ENCODE measurements at places on chromosomes 7 and 10.
A peak's percentile ranks its signal among the peaks of the same experiment; 100 is the strongest.

GRCh38 chr10:96642973-96643372 lies 56.2 kb upstream of the TM9SF3 start:
- no peak for DNase-seq

DNA sequence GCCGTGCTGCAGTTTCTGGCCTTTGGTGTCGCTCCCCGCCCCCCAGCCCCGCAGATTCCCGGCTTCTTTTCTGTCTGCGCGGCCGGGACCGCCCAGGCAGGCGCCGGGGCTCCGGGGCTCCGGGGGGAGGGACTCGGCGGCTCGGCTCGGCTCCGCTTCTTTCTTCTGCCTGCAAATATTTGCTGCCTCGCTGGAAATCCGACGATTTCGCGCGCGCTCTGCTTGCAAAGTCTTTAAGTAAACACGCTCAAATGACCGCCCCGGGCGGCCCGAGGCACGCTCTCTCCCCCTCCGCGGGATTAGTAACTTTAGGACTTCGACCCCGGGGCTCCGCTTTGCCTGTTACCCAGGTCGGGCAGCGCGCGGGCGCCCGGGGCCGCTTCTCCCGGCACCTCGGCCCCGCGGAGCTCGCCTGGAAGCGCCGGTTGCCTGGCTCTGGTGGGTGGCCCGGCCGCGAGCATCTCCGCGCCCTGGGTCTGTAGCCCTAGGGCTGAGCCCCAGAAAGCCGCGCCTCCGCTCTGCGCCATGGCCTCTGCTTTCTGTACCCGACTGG lies 3.9 kb upstream of the GATA3 start:
- no peak for DNase-seq

DNA sequence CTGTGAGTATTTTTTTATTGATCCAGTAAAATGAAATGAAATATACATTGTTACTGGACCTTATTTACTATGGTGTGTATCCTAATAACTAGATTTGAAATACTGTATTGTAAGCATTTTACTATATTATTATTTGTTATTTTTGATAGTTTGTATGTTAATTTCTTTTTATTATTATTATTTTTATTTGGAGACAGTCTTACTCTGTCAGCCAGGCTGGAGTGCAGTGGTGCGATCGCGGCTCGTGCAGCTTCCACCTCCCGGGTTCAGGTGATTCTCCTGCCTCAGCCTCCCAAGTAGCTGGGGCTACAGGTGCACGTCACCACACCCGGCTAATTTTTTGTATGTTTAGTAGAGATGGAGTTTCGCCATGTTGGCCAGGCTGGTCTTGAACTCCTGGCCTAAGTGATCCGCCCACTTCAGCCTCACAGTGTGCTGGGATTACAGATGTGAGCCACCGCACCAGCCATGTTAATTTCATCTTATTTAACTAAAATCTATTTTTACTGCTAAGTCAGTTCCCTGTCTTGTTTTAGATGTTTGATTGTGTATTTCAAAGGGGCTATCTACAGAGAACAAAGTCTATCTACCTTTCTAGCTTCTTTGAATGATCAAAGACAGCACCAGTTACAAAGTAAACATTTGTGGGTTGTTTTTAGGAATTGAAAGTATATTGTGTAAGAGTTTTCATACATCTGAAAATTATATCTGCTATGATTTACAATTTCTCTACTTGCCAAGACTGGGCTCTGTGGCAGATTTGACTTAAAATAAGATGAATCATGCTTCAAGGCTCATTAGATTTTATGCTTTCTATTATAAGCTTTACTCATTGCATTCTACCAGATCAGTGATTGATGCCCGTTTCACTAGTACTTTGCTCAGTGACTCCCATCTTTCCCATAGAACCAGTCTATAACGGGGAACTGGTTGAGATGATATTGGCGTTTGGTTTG lies 41.6 kb downstream of the CDC123 start:
- no peak for DNase-seq

DNA sequence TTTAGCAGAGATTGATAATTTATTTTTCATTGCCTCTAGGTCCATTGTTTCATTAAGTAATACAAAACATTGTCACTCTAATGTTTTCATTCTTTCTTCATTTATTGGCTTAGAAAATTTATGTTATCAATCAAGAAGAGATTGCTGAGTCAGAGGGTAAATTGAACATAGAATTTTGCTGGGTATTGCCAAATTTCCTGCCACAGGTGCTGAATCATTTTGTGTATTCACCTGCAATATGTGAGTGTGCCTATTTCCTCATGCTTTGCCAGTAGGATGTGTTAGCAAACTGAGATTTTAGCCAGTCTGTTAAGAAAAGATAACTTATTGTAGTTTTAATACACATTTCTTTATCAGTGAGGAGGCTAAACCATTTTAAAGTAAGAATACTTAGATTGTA lies 38.0 kb downstream of the MARCHF5 start:
- no peak for DNase-seq

DNA sequence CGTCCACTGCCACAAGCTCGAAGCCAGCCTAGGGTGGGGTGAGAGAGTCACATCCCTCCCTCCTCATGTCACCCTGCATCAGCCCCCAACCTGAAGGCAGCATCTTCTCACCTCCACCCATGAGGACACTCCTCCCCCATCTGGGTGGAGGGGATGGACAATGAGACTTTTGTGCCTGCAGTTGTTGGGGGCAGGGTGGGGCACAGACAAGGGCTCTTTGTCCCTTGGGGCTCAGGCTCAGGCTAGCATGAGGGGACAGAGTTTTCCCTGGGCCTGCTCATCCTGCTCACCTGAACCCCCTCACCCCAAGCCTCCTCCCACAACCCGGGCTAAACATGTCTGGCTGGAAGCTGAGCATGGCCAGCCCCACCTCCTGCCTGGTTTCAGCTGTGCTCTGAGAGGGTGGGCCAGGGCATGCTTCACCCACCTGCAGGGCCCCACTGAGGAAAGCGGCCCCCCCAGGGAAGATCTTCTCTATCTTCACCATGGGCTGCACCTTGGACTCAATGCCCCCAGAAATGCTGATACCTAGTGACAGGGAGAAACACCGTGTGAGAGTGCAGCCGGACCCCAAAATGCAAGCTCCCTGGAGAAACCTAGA lies 9.3 kb downstream of the LZTS2 start:
- no peak for DNase-seq

GRCh38 chr10:9075420-9075819 lies 1020.9 kb downstream of the GATA3 start:
- peak; percentile 2 for DNase-seq

DNA sequence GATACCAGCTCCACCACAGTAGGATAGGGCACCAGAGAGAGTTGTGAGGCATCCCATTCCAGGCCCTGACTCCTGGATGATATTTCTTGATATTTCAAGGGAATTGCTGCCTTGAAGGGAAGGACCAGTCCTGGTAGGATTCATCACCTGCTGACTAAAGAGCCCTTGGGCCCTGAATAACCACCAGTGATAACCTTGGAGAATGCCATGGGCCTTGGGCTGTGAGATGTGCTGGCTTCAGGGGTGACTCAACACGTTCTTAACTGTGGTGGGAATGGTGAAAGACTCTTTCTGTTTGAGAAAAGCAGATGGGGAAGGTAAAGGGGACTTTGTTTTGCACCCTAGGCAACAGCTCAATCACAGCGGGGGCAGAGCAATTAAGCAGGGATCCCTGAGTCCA lies 21.4 kb upstream of the ASZ1 start:
- no peak for DNase-seq

- DNase-seq: no peak
These were observed 24.4 kb upstream of the ZNF273 start for GRCh38 chr7:64878684-64879083.

DNA sequence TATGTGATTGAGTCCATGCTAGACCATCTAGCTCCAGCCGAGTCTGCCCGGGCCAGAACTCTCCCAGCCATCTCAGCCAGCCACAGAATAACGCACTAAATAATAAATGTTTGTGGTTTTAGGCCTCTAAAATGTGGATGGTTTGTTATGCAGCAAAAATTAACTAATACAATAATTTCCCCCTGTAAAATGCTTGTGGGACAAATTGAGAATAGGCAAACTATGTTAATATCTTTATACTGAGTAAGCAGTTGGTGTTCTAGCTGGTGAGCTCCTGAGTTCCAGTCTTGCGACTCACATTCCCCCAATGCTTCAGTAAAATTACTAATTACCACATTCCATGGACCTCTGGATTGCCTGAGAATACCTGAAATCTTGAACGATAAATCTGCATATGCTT lies 316.8 kb upstream of the NFE2L3 start:
- no peak for DNase-seq

DNA sequence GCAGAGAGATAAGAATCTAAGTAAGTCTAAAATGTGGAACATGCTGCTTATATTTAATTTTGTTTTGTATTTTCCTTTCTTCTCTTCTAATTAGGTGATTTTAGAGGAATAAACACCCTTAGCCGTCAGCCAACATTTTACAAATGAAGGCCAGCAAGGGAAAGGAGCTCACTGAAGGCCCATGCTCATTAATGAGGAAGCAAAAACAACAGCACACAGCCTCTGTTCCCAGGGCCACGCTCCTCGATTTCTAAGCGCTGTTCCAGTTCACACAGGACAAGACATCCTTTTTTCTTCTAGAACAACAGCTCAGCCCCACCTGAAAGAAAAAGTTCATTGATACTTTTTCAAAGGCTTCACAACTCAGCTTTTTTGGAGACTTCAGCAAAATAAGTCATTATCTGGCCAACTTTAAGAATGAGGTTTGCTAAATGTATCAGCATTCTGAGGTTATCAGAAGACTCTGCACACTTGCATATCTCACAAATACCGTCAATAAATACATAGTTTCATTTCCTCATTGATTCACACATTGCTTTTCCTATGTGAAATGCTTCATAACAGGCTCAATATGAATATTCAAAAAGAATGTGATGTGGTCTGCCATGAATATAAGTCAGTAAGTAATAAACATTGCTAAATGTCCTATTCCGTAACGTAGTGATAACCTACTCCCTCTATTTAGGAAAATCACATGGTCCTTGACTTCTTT lies 34.8 kb upstream of the SFMBT2 start:
- no peak for DNase-seq

DNA sequence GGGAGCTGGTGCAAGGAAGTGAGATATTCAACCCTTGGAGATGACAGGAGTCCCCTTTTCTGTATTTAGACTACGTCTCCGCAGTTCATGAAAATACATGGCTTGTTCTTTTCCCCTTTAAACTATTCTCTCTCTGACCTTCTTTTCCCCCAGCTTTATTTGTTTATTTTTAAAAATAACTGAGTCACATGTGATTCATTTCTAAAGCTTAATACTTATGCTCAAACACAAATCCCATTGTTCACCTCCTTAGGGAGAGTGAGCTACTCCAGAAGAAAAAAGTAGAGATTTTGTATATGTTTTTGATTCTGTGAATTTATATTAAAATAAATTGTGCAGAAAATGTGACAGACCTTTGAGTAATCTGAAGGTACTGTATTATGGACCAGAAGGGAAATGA lies 35.9 kb upstream of the FZD1 start:
- DNase-seq: no peak

GRCh38 chr10:35428521-35428920 lies 92.2 kb downstream of the CCNY start:
- DNase-seq: no peak

DNA sequence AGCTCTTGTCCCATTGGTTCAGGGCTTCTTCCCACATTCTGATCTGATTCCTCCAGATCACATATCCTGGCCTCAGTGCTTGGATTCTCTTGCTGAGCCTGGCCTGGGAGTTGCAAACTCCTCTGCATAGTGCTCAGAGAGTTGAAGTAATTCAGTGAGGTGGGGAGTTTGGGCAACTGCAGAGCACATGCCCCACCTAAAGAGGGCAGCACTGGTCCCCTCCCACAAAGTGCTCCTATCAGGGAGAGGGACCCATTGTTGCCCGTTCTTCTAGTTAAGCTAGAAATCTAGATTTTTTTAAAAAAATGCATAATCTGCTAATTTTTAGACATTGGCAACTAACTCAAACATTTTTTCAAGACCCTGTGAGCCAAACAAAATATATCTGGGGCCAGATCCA lies 45.1 kb downstream of the CHN2 start:
- no peak for DNase-seq

GRCh38 chr10:69800109-69800508 lies 1.6 kb upstream of the COL13A1 start:
- peak; percentile 76 for DNase-seq

DNA sequence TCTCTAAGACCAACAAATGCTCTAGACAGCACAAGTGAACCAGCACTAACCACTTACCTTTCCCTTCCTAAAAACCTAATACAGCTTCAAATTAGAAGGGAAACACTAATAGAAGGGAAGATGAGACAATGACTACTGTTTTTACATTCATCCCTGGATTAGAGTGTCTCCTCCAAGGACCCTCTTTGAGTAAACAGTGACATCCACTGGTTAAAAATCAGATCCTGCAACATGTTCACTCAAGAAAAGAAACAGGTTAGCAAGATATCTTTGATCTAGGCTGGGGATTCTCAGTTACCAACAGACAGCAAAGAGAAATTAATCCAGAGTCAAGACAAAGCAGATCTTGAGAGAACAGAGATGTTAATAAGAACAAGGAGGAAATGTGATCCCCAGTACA lies 177.7 kb upstream of the GHITM start:
- DNase-seq: no peak

- no peak for DNase-seq
These were observed 163.1 kb upstream of the NPVF start for GRCh38 chr7:25391295-25391861.

GRCh38 chr7:154873500-154874121 lies 129.3 kb downstream of the PAXIP1 start:
- no peak for DNase-seq

- no peak for DNase-seq
These were observed 44.7 kb upstream of the MXI1 start for GRCh38 chr10:110162741-110163145.

GRCh38 chr10:35074266-35074665 lies 15.9 kb downstream of the CUL2 start:
- DNase-seq: no peak

DNA sequence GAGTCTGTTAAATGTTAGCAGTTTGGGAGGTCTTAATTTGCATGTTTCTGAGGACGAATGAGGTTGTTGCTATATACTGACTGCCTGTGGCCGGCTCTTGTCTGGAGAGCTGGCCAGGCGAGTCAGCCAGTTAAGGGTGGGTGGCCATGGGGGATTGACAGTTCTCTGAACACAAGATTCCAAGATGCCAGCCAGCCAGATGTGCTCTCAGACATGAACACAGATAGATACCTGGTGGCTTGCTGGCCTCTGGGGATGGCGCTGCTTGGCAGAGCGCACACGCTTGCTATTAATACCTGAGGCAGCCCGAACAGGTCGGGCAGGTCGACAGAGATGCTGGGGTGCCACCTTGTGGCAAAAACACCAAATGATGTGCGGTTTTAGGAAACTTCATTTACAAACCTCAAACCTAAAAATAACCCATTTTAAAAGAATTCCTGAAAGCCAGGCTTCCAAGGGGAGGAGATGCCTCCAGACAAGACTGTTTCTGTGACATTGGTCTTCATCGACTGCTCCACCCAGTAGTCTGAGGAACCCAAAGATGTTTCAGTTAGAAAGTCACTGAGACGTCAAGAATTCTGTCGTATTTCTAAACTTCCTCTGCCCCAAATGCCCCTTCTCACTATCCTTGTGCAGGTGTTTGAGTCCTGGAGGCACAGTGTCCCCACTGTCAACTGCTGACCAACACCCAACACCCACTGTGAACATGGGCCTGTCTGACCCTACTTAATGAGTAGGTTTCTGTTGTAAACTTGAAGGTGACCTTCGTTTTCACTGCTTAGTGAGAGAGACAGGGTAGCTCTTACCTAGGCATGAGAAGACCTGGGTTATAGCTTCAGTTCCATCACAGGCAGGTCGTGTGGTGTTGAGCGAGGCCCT lies 123.4 kb downstream of the NT5C2 start:
- DNase-seq: peak; percentile 58

- DNase-seq: no peak
These were observed 3.4 kb downstream of the FAS start for GRCh38 chr10:88994019-88994418.

Measured in renal pelvis (tissue), 12 donors.